ENCODE measurements at places on chromosomes 3 and 15.

DNA sequence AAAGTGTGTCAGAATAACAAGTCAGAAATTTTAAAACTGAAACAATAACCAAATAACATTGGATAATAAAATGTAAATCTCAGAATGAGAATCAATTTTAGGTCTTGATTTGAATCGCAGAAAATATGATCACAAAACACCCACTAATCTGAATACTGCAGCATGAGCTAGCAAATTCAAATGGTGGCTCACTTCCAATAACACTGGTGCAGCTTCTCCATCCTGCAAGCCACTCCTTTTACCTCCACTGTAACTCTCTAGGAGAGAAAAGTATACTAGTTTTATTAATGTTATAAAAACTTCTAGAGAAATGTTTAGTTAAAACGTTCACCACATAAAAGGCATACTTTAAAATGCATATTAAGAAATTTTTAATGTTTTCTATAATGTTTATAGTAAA is 30.4 kb downstream of the UBE3A start:
- no peak for DNase-seq

DNA sequence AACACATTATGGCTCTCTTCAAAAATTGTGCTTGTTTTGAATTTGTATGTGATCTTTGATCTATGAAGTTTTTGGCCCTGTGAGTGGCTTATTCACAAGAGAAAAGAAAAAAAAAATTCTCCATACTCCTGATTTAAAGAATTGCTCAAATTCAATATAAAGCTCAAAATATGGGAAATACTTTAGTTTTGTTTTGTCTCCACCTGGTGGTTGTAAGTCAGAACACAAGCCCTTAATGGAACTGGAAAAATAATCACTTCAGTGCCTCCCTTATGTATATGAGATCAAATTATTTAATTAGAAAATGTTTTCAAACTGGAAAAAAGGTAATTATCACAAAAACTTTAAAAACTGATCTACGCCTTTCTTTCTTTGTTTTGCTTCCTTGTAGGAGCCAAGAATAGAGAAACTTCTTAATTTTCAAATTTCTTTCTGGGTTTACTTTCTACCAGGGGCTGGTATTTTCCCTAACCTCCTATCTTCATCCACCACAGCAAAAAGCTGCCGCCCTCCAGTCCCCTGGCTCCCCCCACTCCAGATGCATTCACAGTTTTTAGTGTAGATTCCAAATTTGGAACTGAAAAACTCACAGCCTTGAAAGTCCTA is 50.6 kb downstream of the SERP1 start:
- peak; percentile 61 for DNase-seq

DNA sequence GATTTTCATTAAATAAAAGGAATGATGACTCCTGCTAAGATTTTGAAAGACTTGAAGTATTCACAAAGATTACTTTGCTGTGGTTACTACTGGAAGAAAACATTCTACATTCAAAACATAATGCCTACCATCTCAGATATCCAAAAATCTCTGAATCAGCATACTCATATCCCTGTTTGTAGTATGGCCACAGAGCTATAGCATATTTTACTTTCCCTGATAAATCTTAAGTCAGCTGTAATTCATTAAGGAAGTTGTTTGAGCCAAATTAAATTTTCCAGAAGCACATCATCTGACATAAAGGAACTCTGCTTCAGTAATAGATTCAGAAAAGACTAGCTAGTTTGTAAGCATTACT is 942.0 kb downstream of the ROBO1 start:
- DNase-seq = no peak

DNA sequence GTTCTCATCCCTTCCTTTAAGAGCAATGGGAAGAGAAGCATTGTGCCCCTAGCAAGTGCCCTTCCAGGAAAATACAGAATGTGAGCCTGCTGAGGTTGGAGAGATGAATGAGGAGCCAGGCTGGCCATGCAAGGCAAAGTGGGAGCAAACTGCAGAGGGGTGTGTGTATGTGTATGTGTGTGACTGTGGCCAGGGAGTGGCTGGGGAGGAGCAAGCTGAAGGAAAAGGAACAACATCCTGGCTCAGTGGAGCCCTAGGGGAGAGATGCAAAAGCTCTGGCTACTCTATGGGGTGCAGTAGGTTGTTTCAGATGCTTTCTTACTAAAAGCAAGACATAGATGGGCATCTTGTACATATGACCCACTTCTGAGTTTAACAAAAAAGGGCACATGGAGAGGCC is 20.6 kb downstream of the FOXP1 start:
- no peak for DNase-seq

- DNase-seq = peak; percentile 91
Observed at GRCh38 chr3:184583578-184584451, 22.2 kb downstream of the EPHB3 start.

- DNase-seq = peak; percentile 36
Observed at GRCh38 chr15:92881211-92881754, 18.8 kb upstream of the CHD2 start.

- DNase-seq = no peak
Observed at GRCh38 chr15:69459066-69459465, 6.4 kb downstream of the RPLP1 start.

GRCh38 chr15:52016316-52016715 is 2.7 kb upstream of the MAPK6 start:
- DNase-seq = no peak

- DNase-seq = no peak
Observed at GRCh38 chr3:170534227-170534626, 51.6 kb downstream of the SLC7A14 start.

GRCh38 chr3:175007306-175007705 is 148.2 kb downstream of the NAALADL2 start:
- no peak for DNase-seq

- no peak for DNase-seq
Observed at GRCh38 chr15:57462381-57462780, 86.1 kb downstream of the CGNL1 start.

GRCh38 chr3:47274652-47275051 is 7.9 kb downstream of the KIF9 start:
- DNase-seq = no peak

GRCh38 chr3:46646700-46647099 is 34.4 kb downstream of the FAM240A start:
- no peak for DNase-seq

DNA sequence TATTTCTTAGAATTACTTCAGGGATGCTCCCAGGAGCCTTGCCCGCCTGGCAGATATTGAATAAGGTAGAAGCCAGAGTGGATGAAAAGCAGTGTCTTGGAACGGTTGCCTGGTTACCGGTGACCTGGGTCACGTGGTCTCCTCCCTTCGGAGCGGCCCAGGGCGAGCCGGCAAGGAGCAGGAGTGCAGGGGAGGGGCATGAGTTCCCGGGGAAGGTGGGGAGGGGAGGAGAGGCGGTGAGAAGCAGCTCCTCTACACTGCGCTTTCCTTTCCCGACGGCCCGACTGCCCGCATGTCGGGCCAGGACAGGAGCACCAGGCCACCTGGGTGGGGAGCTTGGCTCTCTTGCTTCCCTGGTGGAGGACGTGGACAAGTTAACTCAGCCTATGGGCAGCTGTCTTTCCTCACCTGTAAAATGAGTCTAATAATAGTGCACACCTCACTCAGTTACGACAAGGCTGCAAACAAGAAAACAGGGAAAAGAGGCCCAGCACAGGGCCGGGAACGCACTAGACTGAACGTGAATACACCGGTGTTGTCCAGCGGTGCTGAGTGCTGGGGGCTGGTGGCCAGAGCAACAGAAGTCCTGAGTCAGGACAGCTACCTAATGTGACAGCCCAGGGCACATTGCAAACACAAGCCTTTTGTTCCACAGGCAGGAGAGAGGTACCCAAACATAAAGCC is 198.3 kb downstream of the ADAMTS9 start:
- DNase-seq = peak; percentile 79

DNA sequence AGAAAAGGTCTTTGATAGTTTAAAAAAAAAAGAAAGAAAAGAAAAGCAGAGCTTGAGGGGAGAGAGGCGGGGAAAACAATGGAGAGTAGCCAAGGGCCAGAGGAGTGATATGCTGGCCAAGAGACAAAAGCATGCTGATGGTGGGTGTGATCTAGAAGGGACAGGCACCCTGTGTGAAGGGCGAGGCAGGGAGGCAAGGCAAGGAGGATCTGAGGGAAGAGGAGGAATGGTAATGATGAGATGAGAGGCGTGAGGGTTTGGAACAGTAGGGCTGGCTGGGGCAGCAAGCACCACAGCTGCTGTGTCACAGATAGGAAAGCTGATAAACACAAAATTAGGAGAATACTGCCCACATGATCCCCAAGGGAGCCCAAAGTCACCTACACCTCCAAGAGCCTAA is 65.5 kb downstream of the LARS2 start:
- no peak for DNase-seq

DNA sequence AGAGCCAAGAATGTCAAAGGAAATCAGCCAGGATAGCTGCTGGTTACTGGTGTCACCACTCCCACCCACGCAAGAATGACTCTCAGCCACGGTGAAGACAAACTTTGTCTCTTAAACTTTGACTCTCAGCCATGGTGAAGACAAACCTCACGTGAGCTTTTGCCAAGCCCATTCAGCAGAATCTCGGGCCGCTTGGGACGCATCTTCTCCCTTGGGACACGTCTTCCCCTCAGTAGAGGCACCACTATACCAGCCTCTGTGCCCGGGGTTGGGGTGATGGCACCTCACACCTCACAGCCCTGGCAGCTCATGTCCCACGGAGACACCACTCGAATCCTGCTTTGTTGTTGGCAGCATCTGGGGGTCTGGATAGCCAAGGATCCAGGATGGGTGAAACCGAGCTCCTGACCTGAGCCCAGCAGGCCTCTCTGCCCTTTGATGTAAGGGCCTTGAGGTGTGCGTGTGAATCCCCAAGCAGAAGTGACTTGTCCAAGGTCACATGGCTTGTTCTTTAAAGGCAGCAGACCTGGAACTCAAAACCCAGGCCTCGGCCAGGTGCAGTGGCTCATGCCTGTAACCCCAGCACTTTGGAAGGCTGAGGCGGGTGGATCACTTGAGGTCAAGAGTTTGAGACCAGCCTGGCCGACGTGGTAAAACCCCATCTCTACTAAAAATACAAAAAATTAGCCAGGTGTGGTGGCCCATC is 21.8 kb downstream of the RBPMS2 start:
- no peak for DNase-seq

Measured in NCI-H1417 (cell line).